ENCODE measurements at places on chromosomes 7 and 10.

DNA sequence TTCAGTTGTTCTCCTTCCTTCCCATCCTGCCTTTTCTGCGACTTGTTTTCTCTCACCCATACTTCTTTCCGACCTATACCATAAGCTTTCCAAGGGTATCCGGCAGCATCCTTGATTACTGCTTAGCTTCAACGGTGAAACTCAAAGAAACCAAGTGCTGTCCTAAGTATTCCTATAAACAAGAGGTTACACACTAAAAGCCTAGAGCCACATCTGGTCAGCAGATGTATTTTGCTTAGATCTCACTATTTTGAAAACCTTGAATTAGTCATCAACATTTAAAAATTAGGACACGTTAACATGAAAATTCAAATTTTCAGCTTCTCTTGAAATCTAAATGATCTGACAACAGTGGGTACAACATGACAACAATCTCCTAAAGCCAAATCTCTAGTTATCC lies 20.0 kb downstream of the ARHGAP21 start:
- DNase-seq: no peak

GRCh38 chr10:80155696-80156215 lies 23.2 kb downstream of the PLAC9 start:
- no peak for DNase-seq

GRCh38 chr10:31757831-31758230 lies 170.8 kb downstream of the ARHGAP12 start:
- DNase-seq: no peak

DNA sequence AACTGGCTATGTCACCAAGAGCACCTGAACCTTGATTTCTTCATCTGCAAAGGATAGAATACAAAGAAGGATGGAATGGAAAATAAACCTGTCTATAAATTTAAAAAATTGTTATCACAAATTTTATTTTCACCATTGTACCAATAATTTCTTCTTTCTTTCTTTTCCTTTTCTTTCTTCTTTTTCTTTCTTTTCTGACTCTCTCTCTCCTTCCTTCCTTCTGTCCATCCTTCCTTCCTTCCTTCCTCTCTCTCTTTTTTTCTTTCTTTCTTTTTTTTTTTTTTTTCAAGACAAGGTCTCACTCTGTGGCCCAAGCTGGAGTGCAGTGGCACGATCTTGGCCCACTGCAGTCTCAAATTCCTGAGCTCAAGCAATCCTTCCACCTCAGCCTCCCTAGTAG lies 36.6 kb upstream of the SORBS1 start:
- DNase-seq: no peak

DNA sequence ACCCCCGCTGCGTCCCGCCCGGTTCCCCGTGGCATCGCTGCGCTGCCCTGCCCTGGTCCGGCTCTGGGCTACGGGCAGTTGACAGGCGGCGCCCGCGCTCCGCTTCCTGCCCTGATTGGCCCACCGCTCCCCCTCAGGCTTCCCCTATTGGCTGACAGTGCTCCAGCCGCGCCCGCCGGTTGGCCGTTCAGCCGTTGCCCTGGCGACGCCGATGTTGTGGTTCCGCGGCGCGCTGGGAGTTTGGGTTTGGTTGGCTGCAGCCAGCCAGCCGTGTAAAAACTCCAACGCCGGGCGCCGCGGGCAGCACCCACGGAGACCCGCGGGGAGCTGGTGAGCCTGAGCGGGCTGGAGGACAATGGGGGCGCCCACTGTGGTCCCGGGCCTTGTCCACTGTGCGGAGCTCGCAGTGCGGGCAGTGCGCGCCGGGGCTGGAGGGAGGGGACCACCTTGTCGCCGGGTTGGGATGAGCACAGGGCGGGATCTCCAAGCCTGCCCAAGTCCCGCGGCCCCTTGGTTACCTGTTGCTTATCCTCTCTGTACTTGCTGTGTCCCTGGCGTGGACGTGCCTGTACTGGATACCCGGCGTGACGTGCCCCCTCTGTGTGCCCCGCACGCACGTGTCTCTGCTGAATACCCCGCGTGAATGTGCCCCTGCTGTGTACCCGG lies at the start of gene C7orf57:
Gene C7orf57, plus strand, starts transcription at position 243 of the 666 bp plus-strand sequence. CDS start 766 bp downstream, outside the sequence.
- DNase-seq: peak; percentile 88

DNA sequence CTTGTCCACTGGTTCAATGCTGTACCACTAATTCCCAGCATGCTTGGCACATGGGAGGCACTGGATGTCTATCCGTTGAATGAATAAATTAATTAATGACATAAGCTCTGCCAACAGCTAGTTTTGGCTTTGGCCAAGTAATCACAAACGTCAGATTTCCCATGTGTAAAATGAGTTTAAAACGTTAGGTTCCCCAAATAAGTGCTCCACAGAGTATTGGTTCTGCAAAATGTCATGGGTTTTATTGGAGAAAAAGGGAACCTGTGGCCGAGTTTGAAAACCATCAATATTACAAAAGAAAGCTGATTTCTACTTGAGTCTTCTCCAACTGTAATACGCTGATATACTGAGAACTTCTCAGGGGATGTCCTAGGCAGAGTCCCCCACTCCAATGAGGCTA lies 23.2 kb downstream of the ELMO1 start:
- DNase-seq: no peak

GRCh38 chr10:3897156-3897555 lies 112.1 kb upstream of the KLF6 start:
- DNase-seq: no peak

DNA sequence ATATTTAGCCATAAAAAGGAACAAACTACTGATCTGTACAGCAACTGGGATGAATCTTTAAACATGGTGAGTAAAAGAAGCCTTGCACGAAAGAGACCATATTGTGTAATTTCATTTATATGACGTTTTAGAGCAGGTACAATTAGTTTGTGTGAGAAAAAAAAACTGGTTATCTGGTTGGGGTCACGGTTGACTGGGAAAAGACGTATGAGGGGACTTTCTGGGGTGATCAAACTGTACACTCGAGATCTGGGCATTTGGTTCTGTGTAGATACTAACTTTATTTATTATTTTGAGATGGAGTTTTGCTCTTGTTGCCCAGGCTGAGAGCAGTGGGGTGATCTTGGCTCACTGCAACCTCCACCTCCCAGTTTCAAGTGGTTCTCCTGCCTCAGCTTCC lies 4.2 kb downstream of the PRKRIP1 start:
- no peak for DNase-seq

GRCh38 chr7:114085592-114086501 lies 167.0 kb upstream of the PPP1R3A start:
- DNase-seq: no peak

GRCh38 chr7:88539518-88539917 lies 220.0 kb upstream of the ZNF804B start:
- DNase-seq: no peak

DNA sequence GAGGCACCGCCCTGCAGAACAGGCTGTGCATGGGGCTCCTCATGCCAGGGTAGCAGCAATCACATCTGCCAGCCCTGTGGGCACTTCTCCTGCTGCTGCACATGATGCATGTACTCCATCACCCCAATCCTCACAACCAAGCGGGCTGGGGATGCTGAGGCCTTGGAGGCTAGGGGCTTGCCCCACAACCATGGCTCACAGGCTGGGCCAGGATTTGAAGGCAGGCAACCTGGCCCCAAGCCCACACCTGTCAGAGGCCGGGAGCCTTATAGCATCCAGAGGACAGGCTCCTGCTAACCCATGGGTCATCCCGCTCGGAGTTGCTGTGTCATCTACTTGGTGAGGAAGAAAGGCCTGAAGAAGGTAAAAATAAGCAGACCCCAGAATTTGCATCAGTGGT lies 2.2 kb downstream of the POLM start:
- no peak for DNase-seq

GRCh38 chr10:8473205-8473604 lies 418.7 kb downstream of the GATA3 start:
- DNase-seq: no peak

GRCh38 chr7:68828575-68828974 lies 769.7 kb upstream of the AUTS2 start:
- no peak for DNase-seq

Data from stimulated activated naive CD4-positive, alpha-beta T cell treated with Interleukin-2 at 50 U/mL for 16 hours (primary cell).